ENCODE measurements at places on chromosomes 2 and 18. TPM values are rescaled to one million over a fixed set of nuclear protein-coding genes. Genes with fewer than 3 reads are reported as not detected.

Gene CRYGA
- total RNA-seq = not detected

Gene AGAP1
- total RNA-seq = 15.5 TPM

Gene OSR1
- total RNA-seq = 6.6 TPM

Gene AGXT
- total RNA-seq = not detected

Gene GAREM1
- 0.72 TPM for total RNA-seq

Gene FAM161A
- 2.6 TPM for total RNA-seq

Gene SETBP1
- total RNA-seq = 0.44 TPM

Gene OTOS
- not detected for total RNA-seq

Gene SPC25
- 7.6 TPM for total RNA-seq

Gene CRYBA2
- not detected for total RNA-seq

Gene GRB14
- not detected for total RNA-seq
